ENCODE measurements at places on chromosomes 5 and 9.

GRCh38 chr5:756171-756570, 28.4 kb downstream of the ZDHHC11B start:
- DNase-seq: no peak

DNA sequence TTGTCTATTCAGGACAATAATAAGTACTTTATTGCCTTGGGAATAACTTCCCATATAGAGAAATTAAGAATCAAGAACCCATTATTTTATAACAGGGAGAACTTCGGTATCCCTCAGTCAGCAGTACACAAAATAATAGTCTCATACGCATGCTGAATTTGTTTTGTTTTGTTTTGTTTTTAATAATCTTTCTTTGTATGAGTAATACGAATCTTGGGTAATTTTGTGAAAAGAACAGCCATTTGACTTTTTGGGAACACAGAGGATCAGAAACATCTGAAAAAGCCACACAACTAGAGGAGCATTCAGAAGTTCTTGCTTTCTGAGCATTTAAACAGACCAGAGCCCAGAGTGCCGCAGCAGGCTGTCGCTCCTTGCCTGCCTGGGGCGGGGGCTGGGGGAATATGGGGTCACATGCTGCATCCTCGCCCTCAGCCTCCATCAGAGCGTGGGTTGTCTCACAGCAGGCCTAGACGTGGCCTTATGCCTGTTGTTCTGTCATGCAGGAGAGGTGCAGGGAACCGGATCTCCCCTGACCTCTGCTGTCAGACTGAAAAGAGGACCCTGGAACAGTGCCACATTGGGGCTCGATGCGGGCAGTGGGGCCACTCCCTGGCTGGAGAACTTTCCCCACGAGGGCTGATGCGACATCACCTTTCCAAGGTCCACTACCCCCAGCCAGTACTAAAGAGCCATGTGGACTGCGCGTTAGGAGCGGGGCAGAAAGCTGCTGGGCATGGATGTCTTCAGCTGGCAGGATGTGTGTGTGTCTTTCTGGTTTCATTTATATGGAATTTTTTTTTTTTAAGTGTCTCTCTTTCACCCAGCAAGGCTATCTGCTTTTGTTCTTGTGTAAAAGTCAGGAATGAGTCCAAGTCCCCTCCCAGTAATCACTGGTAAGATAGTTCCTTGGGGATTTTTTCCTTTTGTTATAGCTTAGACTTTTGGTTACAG, 133.4 kb upstream of the OTULINL start:
- peak; percentile 64 for DNase-seq

DNA sequence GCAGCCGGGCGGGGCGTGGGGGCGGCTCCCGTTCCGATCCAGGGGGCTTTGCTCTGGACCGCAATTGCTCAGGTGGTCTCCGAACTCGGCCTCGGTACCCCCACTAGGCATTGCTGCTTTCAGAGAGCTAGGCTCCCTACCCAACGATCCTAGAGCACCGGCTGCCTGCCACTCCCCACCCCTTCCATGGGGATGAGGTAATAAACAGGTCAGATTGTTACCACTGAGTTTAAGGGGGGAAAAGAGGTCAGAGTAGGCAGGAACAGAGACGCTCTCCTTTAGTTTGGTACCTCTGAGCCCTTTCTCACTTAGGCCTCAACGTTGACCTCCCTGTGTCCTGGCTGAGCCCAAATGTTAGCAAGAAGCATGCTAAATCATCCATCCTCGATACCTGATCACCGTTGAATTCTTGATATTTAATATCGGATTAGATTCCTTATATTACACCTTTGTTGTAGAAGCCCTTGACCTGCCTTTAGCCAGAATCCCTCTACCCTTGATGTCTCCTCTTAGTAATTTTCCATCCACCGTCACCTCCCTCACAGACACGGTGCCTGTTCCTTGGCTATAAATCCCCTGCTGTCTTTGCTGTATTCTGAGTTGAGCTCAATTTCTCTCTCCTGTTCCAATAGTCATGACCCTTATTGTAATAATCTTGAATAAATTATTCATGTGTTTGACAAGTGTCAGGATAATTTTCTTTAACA, 588 bp upstream of the PLPP1 start:
- no peak for DNase-seq

- no peak for DNase-seq
Measured at GRCh38 chr9:84235511-84235910, 105.0 kb downstream of the SLC28A3 start.

DNA sequence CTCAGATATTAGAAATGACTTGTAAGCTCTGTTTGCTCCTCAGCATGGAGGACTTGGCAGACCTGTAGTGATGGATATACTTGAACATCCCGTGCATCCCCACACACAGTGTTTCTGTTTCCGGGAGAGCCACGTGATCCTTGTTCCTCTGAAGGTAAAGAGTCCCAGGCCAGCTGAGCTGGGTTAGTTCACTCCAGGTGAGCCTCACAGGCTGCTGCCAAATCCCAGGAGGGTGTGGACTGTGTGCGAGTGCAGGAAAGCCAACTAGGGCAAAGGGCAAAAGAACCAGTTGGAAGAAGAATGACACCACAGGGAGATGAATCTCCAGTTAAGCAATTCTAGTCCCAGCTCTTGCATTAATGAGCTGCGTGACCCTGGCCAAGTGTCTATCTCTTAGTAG, 10.4 kb upstream of the TOMM5 start:
- DNase-seq: peak; percentile 15

DNA sequence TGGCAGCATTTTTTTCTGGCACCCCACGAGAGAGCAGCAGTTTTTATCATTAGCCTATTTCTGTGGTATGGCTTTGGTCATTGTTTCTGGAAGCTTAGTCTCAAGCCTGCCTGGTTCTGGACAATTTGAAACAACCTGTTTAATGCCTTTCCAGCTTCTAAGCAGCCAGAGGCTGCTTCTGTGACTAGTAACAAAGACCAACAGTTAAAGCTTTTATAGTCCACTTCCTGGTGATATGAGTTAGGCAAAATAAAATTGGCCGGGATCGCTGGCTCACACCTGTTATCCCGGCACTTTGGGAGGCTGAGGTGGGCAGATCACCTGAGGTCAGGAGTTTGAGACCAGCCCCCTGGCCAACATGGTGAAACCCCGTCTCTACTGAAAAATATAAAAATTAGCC, 24.0 kb downstream of the LYRM7 start:
- no peak for DNase-seq

GRCh38 chr9:131562032-131562959, 17.0 kb downstream of the PRRT1B start:
- no peak for DNase-seq

GRCh38 chr5:149938279-149938678, 6.3 kb downstream of the PDE6A start:
- DNase-seq: peak; percentile 80

DNA sequence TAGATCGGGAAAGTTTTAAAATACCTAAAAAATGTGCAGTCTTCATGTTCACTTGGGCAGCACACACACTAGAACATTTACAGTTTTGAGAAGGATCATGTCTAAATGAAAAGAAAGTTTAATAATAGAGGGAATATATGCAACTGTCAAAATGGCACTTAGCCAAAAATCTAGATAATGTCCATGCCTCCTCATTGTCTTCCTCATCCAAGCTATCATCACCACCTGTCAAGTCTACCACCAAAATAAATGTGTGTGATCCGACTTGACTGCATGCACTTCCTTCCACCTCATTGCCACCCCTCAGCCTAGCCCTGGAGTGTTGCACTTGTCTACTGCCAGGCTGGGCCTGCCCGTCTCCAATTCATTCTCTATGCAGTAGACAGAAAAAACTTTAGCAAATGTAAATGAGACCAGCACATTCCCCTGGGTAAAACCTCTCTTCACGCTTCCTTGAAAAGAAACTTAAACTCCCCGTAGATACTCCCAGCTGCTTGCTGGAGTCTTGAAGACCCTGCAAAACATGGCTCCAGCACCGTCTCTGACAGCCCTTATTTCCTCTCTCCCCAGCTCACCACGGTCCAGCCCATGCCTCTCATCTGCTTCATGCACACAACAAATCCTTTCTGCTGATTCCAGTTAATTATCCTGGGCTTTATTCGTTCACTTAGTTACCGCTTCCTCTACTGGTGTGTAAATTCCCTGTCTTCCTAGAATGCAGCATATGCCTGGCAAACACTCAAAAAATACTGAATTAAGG, 66.9 kb downstream of the FANCC start:
- no peak for DNase-seq

DNA sequence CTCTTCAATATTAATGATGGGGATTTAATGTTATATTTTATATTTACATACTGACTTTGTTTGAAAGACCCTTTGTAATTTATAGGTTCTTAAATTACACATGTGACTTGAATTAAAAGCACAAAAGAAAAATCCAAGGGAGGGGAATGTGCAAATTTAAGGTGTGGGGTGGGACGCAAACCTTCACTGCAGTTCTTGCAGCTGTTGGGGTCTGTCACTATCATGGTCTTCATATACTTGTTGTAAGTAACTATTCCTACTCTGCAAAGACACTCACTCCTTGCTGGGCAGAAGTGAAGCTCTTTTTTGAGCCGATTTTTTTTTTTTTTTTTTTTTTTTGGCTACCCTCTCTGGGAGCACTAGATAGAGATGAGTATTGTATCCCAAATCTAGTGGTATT, 505.3 kb downstream of the ARHGEF28 start:
- no peak for DNase-seq

DNA sequence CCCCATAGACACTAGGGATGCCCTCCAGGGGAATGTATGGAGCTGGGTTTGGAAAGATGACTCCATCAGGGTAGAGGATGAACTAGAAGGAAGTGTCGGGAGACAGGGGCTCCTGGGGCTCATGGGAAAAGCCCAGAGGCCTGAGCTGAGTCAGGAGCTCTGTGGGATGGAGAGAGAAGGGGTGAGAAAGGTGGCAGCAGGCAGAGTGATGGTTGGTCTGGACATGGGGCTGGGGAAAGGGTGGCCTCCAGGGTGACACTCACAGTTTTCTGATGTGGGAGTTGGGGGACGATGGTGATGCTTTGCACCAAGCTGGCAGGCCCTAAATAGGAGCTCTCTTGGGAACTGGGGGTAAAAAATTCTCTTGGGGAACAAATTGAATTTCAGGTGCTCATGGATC, 213.5 kb upstream of the MVB12B start:
- no peak for DNase-seq

GRCh38 chr9:120818595-120818994, 24.1 kb downstream of the PSMD5 start:
- no peak for DNase-seq

GRCh38 chr9:31799953-31800609, 584.4 kb upstream of the ACO1 start:
- DNase-seq: peak; percentile 10

DNA sequence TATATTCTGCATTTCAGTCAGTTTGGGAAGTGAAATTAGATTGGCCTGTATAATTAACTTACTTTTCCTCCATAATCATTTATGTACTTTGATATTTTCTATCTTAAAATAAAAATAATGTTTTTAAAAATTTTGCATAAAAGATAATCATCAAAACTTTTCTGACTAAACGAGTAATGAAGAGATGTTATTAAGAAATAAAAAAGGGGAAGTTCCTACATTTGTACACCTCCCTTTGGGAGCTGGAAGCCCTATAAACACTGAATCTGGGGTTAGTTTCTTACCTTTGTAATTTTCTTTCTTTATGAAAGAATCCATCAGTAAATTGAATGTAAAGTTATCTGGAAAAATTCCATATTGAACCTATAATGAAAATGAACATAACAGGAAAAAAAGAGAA, 86.2 kb downstream of the MRPS27 start:
- DNase-seq: no peak

GRCh38 chr9:92480986-92481633, 1.2 kb downstream of the ASPN start:
- DNase-seq: peak; percentile 44

GRCh38 chr9:2767800-2768677, 50.7 kb downstream of the KCNV2 start:
- no peak for DNase-seq

DNA sequence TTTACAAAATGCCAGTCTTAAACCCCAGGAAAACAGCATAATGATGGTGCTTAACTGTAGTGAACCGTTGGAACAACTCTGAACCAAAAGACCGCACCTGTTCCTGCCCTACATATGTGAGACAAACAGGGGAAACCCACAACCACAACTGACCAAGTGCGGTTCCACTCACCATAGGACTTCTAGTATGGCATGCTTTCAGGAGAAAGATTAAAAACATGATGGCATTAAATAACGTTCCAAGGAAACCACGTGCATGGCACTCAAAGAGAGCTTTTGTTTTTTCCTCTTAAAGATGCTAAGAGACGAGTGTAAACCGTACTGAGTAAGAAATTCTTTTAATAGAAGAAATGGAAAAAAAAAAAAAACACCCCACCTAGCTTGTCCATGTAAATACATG, 119.8 kb downstream of the SSBP2 start:
- DNase-seq: peak; percentile 9

All from GM23248 (cell line).